ENCODE measurements at places on chromosomes 7 and 10.

GRCh38 chr7:39504963-39505362, 61.2 kb upstream of the YAE1 start:
- no peak for DNase-seq

GRCh38 chr7:30627026-30627425, 32.3 kb downstream of the GARS1 start:
- DNase-seq, result no peak

- no peak for DNase-seq
Measured at GRCh38 chr7:338295-339061, 48.5 kb downstream of the FOXL3 start.

GRCh38 chr10:118737603-118738302, 17.0 kb downstream of the CACUL1 start:
- no peak for DNase-seq

- DNase-seq, result no peak
Measured at GRCh38 chr10:114635101-114635500, 23.0 kb downstream of the ABLIM1 start.

DNA sequence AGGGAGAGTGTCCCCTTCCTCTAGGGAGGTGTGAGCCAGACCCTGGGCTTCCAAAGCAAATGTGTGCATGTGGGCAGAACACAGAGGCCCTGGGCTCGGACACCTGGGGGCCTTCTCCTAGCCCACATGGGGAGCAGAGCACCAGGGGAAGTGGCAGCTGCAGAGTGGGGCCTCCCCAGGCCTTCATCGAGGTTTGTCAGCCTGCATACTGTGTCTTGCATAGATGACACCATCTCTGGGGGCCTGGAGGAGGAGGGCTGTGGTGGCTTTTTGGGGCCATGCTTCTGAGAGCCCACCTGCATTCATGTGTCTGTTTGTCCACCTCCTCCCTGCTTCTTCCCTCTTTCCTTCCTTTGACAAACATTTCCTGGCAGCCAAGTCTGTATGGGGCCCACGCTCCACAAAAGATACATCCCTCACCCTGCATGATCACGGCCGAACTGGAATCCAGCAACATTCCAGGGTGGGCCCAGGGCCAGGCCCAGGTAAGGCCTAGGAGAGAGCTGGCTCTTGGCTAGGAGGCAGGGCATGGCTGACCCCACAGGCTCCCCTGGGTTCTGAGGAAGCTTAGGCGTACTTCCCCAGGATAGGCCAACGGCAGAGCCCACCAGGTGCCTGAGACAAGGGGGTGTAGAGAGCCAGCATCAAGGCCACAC, 79.2 kb downstream of the ZMIZ1 start:
- no peak for DNase-seq

DNA sequence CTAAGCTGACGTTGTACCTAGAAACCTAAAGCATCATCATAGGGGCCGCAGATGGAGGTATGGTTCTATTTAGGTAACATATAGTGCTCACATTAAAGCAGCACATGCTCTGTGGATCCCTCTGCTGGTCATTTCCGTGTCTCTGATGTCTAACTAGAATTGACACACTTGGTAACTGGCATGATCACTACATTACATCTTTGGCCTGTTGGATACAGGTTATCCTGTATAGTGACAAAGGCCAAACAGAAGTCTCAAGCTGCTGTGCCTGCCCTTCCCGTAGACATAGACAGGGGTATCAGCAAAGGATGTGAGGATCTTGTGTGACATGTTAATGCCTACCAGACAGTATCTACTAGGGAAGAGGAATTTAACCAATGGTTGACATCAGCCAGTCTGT, 51.2 kb downstream of the KIF5B start:
- DNase-seq, result peak; percentile 52

GRCh38 chr7:115099906-115100305, 178.0 kb downstream of the MDFIC start:
- DNase-seq, result peak; percentile 16

DNA sequence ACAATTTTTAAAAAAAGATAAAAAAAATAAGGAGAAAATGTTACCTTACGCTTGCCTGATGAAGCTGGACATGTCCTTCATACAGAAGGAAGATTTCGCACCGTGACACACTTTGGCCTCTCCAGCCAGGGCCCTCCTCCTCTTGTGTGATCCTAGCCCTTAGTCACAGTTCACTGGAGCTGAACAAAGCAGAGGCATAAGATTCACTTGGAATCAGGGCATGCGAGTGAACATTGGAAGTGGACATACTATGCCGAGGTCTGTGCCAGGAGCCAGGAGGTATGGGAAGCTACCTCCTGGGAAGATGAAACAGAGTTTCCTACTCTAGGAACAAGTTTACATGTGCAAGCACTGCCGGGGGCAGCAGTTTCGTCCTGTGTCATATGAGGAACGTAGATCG, 91.5 kb downstream of the XPNPEP1 start:
- no peak for DNase-seq

GRCh38 chr10:126155528-126155927, 232.7 kb downstream of the ADAM12 start:
- DNase-seq, result no peak

GRCh38 chr10:112379635-112380296, 5.8 kb downstream of the ACSL5 start:
- no peak for DNase-seq

- no peak for DNase-seq
Measured at GRCh38 chr7:94028768-94029167, 24.6 kb upstream of the BET1 start.

DNA sequence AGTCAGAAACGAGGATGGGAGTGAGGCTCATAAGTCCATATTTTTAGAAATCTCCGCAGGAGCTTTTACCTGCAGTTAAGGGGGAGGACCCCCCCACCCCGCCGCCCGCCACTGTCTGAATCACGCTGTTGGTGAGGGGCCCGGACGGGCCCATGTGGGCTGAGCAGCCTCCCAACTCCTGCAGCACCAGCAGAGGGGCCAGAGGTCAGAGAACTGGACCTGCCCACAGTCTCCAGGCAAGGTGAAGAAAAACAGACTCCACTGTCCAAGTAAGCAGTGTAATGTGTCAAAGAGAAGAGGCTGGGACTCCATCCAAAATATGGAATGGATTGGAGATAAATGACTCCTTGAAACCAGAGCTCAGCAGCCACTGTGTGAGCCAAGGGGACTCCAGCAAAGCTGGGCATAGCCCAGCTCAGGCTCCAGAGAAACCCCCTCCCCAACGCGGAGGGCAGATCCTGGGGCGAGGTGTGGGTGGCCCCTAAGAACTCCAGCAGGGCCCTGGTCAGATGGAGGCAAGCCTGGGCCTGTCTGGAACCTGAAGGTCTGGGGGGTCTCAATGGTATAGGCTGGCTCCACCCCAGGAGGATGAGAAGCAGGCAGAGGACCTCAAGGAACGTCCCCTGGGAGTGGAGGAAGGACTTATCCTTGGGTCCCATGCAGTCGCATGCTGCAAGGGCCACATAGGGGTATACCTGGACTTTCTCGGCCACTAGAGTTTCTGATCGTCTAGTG, 128.5 kb upstream of the TNS3 start:
- DNase-seq, result no peak

- DNase-seq, result no peak
Measured at GRCh38 chr10:13338390-13339110, 9.5 kb downstream of the SEPHS1 start.

GRCh38 chr7:1693419-1693990, 23.4 kb downstream of the ELFN1 start:
- no peak for DNase-seq

DNA sequence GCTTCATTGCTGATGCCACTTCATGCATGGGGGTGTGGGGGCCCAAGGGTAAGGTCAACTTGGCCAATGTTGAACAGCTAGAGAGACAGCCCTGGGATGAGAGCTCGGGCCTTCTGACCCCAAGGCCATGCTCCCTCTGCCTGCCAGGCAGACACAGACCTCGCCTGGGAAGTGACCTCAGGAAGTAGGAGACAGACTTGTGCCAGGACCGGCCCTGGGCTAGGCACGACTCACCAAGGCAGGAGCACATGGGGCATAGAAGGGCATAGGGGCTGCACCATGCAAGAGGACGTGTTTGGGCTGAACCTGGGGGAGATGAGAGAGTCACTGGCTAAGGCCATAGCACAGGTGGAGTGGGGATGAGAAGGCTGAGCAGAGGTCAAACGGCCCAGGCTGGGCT, 27.1 kb downstream of the ZCCHC24 start:
- no peak for DNase-seq

DNA sequence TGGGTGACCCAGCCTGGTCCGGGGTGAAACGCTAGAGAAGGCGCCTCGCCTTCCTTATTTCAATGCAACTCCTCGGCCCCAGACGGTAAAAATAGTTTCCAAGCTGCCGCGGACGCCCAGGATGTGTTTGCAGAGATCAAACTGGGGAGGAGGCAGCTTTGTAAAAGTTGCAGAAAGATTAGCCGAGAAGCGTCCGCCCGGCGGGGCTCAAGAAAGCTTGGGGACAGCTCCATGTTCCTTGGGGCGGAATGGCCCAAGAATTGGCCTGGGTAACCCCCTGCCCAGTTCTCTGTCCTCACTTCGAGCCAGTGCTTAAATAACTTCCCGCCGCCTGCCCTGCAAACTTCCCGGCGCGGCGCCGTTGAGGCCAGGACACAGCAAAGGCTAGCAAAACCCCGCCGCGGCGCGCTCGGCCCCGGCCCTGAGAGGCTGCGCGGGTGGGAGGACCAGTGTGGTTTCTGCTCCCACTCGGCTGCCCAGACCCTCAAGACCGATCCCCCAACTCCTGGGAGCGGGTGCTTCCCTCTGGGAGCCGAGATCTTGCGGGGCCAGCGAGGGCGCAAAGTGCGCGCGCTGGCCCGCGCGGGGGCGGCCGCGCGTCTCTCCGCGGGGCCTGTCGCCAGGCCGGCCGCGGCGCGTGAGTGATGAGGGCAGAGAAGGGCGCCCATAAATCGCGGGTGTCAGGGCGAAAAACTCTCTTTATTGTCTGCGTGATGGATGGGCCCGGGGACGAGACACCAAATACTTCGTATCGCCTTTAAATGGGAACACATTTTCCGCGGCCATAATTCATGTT, 6.3 kb upstream of the ZNF503 start:
- no peak for DNase-seq

DNA sequence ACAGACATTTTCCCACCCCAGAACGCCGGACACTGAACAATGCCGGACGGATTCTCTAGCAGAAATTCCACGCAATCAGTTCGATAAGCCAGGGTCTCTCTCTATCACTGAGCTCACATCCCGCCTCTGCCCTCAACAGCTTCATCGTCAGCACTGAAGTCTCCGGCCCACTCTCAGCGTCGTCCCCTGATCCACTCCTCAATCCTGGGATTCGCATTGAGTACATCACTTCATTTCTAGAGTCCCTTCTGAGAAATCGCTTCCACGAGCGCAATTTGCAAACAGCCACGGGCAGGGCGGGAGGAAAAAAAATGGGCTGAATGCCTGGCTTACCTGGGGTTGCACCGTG, 365 bp downstream of the YME1L1 start:
- peak; percentile 17 for DNase-seq

GRCh38 chr7:22404421-22405023, 47.6 kb upstream of the RAPGEF5 start:
- no peak for DNase-seq

DNA sequence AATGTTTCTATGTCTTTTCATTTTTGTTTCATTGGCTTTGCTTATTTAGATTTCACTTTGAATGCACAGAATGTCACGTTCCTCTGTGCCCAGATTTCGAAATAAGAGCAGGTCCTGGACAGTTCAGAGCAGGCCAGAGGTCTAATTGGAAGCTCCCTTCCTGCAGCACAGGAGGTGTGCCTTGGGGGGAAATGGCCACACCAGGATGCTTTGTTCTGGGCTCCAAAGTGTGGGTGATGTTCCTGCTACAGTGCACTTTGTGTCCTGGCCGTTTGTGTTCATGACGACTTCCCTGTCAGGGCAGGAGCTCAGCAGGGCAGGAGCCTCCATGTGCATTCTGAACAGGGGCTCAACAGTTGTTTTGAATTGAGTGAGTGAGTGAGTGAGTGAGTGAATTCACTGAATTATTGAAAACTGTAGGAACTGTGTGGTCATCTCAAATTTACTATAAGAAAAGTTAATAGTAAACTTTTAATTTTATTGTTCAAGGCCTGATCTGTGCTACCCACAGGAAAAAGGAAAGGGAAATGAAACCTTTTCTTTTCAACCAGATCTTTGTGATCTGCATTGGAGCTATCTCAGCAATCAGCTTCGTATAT, 109.5 kb upstream of the GJD4 start:
- DNase-seq, result no peak

DNA sequence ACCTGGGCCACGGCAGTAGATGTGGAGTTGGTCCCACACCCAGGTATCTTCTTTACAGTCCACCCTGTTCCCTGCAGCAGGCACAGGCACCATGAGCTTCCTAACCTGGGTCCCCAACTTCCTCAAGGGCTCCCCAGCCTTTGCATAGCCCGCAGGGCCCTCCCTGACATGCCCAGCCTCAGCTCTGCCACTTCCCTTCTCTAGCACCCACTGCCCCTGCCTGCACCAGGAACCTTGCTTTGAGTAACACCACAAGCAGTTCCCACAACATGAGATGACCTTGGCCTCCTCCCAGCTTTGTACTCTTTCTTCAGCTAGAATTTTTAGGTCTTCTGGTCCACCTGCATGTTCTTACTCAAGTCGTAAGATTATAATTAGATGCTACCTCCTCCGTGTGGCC, 92.2 kb upstream of the ZPBP start:
- DNase-seq, result no peak

DNA sequence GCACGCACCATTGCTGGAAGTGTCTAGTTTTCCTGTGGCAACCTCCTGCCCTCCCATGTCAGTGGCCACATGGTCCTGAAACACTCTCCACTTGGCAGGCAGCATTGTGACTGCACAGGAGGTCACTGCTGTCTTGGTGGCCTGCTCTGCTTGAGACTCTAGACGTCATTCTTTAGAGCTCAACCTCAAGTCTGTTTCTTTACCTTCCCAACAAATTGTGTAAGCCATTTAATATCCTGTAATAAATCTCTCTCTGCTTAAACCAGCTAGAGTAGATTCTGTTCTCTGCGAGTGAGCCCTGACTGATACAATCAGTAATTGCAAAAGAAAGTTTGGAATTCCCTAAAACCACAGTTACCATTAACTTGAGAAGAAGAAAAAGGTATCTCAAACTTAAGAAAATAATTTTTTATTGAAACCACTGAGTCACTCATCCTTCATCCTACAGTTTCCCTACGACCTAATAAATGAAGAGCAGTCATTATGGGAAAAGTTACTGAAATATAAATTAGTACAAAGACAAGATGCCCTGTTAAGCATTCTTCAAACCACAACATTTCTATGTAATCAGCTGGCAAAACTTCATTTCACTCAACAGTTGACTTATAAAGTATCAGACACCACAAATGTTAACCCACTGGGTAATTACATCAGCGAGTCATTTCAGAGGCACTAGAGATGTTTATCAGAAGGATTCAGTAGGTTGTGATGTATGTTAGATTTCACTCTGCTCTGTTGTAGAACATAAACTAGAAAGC, 18.0 kb downstream of the SLC25A13 start:
- DNase-seq, result no peak
